Activated CD4-positive, alpha-beta T cell treated with anti-CD3 and anti-CD28 coated beads for 36 hours (primary cell): ENCODE measurements at places on chromosomes 13 and 19. TPM values are rescaled to one million over a fixed set of nuclear protein-coding genes. Genes with fewer than 3 reads are reported as not detected.

- DNase-seq, result no peak
These were observed 276.4 kb downstream of the KLF5 start for GRCh38 chr13:73335210-73335609.

DNA sequence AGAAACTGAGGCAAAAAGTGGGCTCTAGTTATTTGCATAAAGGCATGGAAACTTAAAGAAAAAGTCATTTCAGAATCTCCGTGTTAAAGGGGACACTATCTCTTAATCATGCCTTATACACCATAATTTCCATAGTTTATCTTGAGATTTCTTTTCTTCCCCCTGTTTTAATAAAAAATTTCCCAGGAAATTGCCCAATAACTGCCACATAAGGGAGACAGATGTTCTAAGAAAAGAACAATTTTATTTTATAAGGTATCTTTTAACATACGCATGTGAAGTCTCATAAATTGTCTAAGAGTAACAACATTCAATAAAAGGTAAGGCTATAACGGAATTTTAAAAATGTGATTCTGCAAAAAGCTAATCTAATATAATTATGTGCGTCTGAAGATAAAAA, 371.3 kb downstream of the IRS2 start:
- DNase-seq, result no peak

PSG6 gene
- not detected for total RNA-seq

DNA sequence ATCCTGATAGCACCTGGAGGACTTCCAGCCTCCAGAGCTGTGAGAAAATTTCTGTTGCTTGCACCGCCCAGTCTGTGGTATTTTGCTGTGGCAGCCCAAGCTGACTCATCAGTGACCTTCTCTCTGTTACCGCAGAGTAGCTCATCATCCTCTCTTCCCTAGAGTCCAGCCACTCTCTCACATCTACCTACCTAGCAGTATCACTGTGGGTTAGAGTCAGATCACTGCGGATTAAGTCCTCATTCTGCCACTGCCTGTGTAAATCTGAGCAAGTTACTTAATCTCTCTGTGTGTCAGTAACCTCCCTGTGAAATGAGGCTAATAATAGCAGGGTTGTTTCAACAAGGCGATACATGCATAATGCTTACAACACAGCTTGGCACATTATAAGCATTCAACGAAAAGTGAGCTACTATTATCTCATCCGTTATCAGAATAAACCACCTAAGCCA, 40.3 kb upstream of the USPL1 start:
- peak; percentile 65 for DNase-seq

- DNase-seq, result no peak
These were observed 3.3 kb upstream of the OPA3 start for GRCh38 chr19:45587873-45588272.

- DNase-seq, result no peak
These were observed 127.5 kb downstream of the KCTD12 start for GRCh38 chr13:76758738-76759137.

DNA sequence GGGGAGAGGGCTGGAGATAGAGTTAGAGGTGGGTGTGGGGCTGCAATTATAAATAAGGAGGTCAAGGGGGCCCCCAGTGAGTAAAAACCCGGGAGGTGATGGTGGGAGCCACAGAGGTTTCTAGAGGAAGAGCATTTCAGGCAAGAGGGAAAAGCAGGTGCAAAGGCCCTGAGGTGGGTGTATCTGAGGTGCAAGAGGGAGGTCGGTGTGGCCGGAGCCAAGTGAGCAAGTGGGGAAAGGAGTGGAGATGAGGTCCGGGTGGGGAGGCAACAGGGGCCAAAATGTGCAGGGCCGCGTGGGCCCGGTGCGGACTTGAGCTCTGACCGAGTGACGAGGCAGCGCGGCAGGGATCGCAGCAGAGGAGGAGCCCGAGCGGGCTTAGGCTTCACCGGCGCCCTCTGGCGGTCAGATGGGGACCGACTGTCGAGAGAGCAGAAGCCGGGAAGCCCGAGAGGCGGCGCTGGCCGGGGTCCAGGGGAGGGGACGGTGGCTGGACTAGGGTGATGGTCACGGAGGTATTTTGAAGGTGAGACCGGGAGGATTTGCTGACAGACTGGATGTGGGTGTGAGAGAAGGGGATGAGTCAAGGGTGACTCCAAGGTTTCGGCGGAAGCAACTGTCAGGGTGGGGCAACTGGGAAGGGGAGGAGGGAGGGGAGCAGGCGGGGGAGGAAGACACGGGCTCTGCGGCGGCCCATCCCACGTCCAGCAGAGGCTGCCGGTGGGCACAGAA, 17.7 kb upstream of the SPACA4 start:
- DNase-seq, result peak; percentile 94
